ENCODE measurements at places on chromosomes 1 and 21.

GRCh38 chr1:174975764-174976163, 24.0 kb upstream of the CACYBP start:
- DNase-seq: no peak

- no peak for DNase-seq
These were observed 144.5 kb upstream of the KCNJ15 start for GRCh38 chr21:38112219-38112789.

DNA sequence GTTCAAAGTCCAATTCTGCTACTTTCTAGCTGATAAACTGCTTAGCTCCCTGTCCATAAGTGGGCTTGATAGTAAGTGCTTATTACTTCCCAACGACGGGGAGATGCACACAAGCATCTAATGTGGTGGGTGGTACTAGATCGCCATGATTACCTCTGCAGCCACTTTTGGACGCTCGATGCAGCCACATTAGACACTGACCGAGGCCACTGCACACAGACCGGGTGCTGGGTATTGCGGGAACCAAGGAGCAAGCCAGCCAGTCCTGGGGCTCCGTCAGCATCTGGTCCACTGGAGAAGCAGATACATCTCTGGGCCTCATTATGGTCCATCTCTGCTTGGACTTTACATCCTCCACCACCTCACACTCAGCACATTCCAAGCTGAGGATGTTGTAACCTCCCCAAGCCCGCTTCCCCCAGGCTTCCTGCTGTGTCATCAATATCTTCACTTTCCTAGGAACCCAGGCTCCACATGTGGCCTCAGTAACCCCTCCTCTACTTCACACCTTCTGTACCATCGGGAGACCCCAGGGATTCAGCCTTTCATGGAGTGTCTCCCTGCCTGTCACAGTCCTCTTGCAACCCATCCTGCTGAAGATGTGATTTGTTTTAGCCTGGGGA, 48.2 kb downstream of the RHOU start:
- DNase-seq: no peak

GRCh38 chr1:38454236-38454635, 405.3 kb downstream of the RRAGC start:
- no peak for DNase-seq

DNA sequence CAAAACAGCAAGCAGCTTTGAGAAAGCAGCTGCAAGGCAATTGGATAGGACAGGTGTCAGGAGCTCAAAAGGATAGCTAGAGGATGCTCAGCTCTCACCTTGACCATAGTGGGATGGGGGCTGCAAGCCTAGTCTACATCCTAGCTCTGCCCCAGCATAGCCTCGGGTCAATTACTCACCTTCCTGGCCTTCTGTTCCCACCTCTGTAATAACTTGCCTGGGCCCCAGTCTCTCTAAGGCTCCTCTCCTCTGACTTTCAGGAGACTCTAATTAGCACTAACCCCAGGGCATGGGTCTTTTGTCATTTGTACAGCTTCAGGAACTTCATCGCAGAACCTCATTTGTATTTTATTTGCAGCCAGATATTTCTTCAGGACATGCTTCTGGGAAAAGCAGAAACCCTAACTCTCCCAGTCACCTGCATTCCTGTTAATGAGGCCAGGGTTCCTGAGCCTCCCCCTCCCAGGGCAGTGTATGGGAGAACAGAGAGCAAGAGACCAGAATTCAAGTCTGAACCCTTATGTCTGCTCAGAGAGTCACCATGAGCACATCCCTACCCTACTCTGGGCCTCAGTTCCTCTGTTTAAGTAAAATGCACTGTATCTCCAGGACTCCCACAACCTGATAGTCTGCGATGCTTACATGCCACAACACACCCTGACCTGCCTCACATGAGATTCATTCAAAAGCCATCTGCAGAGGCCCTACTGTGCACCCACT, 108.1 kb downstream of the MATN1 start:
- no peak for DNase-seq

- DNase-seq: no peak
These were observed 87.1 kb upstream of the LRRC8D start for GRCh38 chr1:89733748-89734147.

All from activated CD4-positive, alpha-beta T cell treated with anti-CD3 and anti-CD28 coated beads, Interleukin-2, Interleukin-6, amounts not matched to agents 100 ng/mL and 50 ng/mL, durations not matched to agents 16 hours and 8 hours (primary cell).